ENCODE measurements at places on chromosomes 12 and 14. TPM values are rescaled to one million over a fixed set of nuclear protein-coding genes. Genes with fewer than 3 reads are reported as not detected.

Gene RHNO1
- 3.5 TPM for polyA plus RNA-seq

Gene ZNF385A
- 2.8 TPM for polyA plus RNA-seq

Gene TSHR
- not detected for polyA plus RNA-seq

Gene ZNF891
- polyA plus RNA-seq, result 0.29 TPM

Gene B4GALNT1
- 0.11 TPM for polyA plus RNA-seq

Gene DPPA3
- not detected for polyA plus RNA-seq

Gene MSI1
- polyA plus RNA-seq, result 0.13 TPM

Gene SERPINA9
- not detected for polyA plus RNA-seq

Gene PRB2
- not detected for polyA plus RNA-seq

Gene CCDC196
- polyA plus RNA-seq, result 5.7 TPM

Gene KRT71
- polyA plus RNA-seq, result not detected

Gene KSR2
- 0.02 TPM for polyA plus RNA-seq

Gene IRF2BPL
- polyA plus RNA-seq, result 3.8 TPM

Gene ACOT6
- 0.65 TPM for polyA plus RNA-seq

Gene KLRD1
- polyA plus RNA-seq, result 0.60 TPM

Gene CMKLR1
- polyA plus RNA-seq, result 4.2 TPM

Gene KMT2D
- polyA plus RNA-seq, result 10.3 TPM

Gene SSTR1
- polyA plus RNA-seq, result 2.1 TPM

Gene KRT86
- not detected for polyA plus RNA-seq

Gene OVCH1
- polyA plus RNA-seq, result not detected

Gene ANG
- 1,170 TPM for polyA plus RNA-seq

Gene BEGAIN
- polyA plus RNA-seq, result 0.11 TPM

Gene RIC8B
- polyA plus RNA-seq, result 2.8 TPM

Gene TSPAN8
- 9.3 TPM for polyA plus RNA-seq

Gene STX2
- polyA plus RNA-seq, result 4.7 TPM

Gene KIF21A
- 28.3 TPM for polyA plus RNA-seq

Gene SERPINA6
- polyA plus RNA-seq, result 357 TPM

Gene RILPL1
- 1.3 TPM for polyA plus RNA-seq

Gene TMTC2
- polyA plus RNA-seq, result 0.36 TPM

Gene AMIGO2
- polyA plus RNA-seq, result 3.5 TPM

Gene CPNE6
- 0.17 TPM for polyA plus RNA-seq

Gene BCL2L14
- 0.21 TPM for polyA plus RNA-seq

Data from liver (tissue), 10 donors.